ENCODE measurements at places on chromosomes 11 and 22. TPM values are rescaled to one million over a fixed set of nuclear protein-coding genes. Genes with fewer than 3 reads are reported as not detected.

MN1 gene
- total RNA-seq = 55.9 TPM

CENPM gene
- 1.1 TPM for total RNA-seq

OR51E2 gene
- total RNA-seq = not detected

NXPE4 gene
- not detected for total RNA-seq

KCNQ1 gene
- total RNA-seq = not detected

TUBA8 gene
- not detected for total RNA-seq

FOLR2 gene
- total RNA-seq = not detected

TEX54 gene
- not detected for total RNA-seq

OR51E1 gene
- total RNA-seq = not detected

HBB gene
- not detected for total RNA-seq

C1QTNF5 gene
- total RNA-seq = 90.8 TPM

KIF18A gene
- total RNA-seq = 0.82 TPM

TRIM6 gene
- 5.3 TPM for total RNA-seq

VSIG10L2 gene
- not detected for total RNA-seq

PARVB gene
- total RNA-seq = 30.6 TPM

LUZP2 gene
- total RNA-seq = 0.74 TPM

CDHR5 gene
- total RNA-seq = not detected

ALDH3B1 gene
- total RNA-seq = 12.5 TPM

C11orf21 gene
- not detected for total RNA-seq

DDI1 gene
- total RNA-seq = not detected

RAB38 gene
- total RNA-seq = 1.2 TPM

CNIH2 gene
- total RNA-seq = not detected

POU2AF2 gene
- not detected for total RNA-seq

C11orf86 gene
- not detected for total RNA-seq

CABP4 gene
- total RNA-seq = not detected

SYT12 gene
- total RNA-seq = not detected

CDCA5 gene
- total RNA-seq = 19.3 TPM

APOL1 gene
- total RNA-seq = 29.4 TPM

KCNK4 gene
- total RNA-seq = not detected

Data from fibroblast of the aortic adventitia (primary cell).